ENCODE measurements at places on chromosomes 7 and 10. TPM values are rescaled to one million over a fixed set of nuclear protein-coding genes. Genes with fewer than 3 reads are reported as not detected.

GRCh38 chr10:49689882-49690510 is 10.5 kb downstream of the C10orf53 start:
- no peak for DNase-seq

DNA sequence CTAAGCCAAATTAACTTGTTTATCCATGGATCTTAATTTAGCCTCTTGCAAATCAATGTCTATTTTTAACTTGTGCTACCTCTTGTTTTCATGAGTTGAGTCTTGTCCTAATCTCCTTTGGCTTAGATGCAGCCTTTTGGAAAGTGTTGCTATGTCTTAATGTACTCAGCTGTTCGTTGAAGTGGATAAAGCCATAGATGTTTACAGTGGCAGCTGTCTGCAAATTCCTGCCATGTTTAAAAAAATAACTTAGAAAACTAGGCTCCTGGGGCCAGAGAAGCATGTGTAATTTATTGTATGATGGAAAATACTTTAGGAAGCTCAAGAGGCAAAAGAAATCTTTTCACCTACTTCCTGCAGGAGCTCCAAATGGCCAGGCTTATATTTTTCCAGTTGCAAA is 253.1 kb upstream of the RHOBTB1 start:
- no peak for DNase-seq

DNA sequence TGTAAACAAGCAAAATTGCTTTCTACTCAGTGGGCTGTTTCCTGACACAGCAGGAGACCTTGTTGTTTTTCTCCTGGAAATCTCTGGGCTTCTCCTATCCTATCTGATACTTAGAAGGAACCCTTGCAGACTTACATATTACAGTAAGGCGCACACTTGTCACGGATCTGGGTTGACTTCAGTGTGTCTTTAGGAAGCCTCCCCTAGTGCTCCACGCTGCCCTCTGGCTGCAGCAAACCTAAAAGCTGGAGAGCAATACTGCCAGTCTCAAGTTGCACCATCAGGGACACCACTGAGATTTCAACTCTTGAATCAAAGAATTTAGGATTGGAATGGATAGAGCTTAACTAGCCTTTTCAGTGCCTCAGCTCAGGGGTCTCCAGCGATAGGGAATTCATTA is 495.3 kb downstream of the LRMDA start:
- no peak for DNase-seq

DNA sequence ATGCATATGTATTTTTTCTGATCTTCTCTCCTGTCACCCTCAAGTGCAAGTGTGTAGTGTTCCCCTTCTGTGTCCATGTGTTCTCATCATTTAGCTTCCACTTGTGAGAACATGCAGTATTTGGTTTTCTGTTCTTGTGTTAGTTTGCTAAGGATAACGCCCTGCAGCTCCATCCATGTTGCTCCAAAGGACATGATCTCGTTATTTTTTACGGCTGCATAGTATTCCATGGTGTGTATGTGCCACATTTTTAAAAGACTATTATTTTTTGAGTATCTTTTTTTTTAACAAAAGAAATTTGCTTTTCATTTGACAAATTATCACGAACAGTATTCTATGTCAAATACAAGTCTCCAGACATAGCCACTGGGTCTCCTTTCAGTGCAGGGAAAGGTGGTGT is 110.1 kb upstream of the ZNF746 start:
- no peak for DNase-seq

- DNase-seq, result no peak
Observed at GRCh38 chr10:49160110-49160509, 26.3 kb upstream of the FAM170B start.

GRCh38 chr10:72426986-72427385 is 72.3 kb upstream of the DNAJB12 start:
- no peak for DNase-seq

- no peak for DNase-seq
Observed at GRCh38 chr7:25075459-25075858, 49.6 kb downstream of the CYCS start.

GRCh38 chr7:34175837-34176236 is 270.5 kb downstream of the BMPER start:
- no peak for DNase-seq

DNA sequence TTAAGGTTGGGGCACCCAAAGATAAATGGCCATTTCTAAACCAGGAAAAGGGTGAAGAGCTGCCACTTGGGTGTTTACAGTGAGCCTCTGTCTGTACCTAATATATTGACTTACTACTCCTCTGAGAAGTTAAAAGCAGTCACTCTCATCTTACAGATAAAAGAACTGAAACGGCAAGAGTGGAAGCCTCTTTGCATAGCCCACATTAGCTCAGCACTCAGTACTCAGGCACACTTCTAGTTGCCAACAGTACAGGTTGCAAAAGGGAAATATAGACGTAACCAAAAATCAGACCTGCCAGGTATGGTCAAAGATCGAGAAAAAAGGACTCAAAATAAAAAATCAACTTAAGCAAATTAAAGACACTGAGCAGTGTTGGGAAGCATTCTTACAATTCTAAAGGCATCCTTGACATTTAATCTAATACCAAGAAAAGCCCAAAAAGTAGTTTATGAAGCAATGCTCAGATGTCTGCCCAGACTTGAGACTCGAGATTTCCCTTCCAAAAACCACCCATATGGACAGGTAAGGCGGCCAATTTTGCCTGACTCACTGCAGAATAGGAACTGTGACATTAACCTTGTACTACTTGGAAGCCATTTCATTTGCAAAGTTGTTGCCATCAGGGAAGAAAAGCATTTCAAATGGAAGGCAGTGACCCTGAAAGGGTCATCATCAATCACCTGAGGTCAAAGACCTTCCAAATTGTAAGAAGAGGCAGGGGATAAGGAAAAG is 139.3 kb downstream of the SLC25A13 start:
- no peak for DNase-seq

GRCh38 chr10:123583639-123584418 is 82.3 kb upstream of the GPR26 start:
- DNase-seq, result peak; percentile 94

- no peak for DNase-seq
Observed at GRCh38 chr7:36469236-36469635, 79.6 kb downstream of the ANLN start.

GRCh38 chr7:47031786-47032535 is 550.0 kb downstream of the TNS3 start:
- no peak for DNase-seq

- no peak for DNase-seq
Observed at GRCh38 chr10:14405076-14406065, 74.6 kb upstream of the FRMD4A start.

- no peak for DNase-seq
Observed at GRCh38 chr10:78288663-78289062, 255.0 kb downstream of the RPS24 start.

- no peak for DNase-seq
Observed at GRCh38 chr10:96784253-96784652, 47.8 kb upstream of the LCOR start.

DNA sequence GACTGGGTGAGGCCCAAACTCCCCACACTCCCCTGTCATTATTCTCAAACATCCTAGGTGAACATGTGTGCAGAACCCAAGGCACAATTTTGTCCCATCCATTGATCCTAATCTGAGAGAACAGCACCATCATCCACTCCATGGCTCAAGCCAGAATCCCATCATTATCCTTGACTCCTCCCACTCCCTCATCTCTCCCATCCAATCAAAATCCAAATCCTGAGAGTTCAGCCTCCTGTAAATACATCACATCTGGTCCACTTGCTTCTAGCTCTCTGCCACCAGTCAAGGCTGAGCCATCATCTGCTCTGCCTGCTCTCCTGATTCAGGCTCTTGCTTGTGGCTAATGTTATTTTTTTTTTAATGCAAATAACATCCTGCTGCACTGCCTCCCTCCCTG is 75.9 kb upstream of the SLF2 start:
- DNase-seq, result no peak

- DNase-seq, result no peak
Observed at GRCh38 chr7:118054529-118054928, 129.4 kb upstream of the LSM8 start.

- no peak for DNase-seq
Observed at GRCh38 chr10:76138286-76138685, 706.9 kb downstream of the LRMDA start.

- DNase-seq, result no peak
Observed at GRCh38 chr7:54778696-54779540, 19.9 kb upstream of the SEC61G start.

DNA sequence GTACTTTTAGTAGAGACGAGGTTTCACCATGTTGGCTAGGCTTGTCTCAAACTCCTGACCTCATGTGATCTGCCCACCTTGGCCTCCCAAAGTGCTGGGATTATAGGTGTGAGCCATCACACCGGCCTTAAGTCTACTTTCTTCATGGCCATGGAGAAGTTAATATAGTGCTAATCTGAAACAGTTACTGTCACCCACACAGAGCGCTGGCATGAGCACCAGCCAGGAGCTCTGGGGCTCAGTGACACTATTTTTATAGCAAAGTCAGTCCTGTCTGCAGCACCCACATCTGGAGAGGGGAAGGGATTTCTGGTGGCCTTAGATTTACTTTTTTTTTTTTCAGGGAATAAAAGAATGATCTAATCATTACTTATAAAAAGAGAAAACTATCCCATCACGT is 21.3 kb downstream of the DNAJC12 start:
- DNase-seq, result no peak

GRCh38 chr10:30435073-30435422 is 1.1 kb downstream of the MAP3K8 start:
- DNase-seq, result no peak

DNA sequence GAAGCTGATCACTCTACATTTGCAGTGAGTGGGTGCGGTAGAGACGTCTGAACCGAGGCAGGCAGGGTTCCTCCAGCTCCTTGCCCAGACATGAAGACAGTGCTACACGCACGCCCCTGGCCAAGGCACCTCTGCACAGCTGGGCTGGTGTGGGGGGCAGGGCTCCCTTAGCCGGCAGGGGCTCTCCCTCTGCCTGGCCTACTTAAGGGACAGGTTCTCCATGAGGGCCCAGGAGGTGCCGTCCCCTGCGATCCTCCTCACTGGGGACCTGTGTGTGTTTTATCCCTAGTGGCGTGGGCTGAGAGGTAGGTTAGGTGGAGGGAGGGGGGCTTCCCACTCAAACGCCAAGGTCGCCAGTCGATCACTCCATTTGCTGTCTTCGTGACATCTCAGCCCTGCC is 35.3 kb downstream of the IL15RA start:
- no peak for DNase-seq

DNA sequence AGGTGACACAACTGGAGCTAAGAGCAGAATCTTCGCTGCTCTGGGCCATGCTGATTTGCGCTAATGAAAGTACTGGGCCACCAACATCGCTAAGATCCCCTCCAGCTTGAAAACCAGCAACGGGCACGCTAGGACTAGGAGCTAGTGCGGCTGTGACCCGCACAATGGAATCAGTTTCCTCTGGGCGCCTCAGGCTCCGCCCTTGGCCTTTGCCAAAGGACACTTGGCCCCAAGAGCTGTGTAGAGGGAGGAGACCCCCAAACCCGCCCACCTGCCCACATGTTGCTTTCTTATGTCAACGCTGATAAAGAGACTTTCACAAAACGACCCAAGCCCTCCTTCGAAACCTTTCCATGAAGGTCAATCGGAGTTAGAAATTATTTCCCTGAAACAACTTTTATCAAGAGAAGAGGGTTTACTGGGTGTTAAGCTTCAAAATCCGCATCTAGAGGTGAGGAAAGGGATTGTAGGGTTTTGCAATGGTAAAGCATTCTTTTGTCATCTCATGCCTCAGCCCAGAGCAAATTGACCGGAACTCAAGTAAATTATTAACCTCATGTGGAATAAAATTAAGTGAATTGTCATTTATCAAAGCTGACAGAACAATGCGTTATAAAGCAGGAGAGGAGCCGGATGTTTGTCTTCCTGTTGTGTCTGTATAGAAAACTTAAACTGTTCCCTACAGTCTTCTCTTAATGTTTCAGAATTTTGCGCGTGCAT is 9.4 kb downstream of the ABCB5 start:
- DNase-seq, result no peak

- DNase-seq, result no peak
Observed at GRCh38 chr7:87317691-87318245, 27.7 kb upstream of the CROT start.

GRCh38 chr7:92840316-92840715 is 3.9 kb upstream of the CDK6 start:
- DNase-seq, result no peak

DNA sequence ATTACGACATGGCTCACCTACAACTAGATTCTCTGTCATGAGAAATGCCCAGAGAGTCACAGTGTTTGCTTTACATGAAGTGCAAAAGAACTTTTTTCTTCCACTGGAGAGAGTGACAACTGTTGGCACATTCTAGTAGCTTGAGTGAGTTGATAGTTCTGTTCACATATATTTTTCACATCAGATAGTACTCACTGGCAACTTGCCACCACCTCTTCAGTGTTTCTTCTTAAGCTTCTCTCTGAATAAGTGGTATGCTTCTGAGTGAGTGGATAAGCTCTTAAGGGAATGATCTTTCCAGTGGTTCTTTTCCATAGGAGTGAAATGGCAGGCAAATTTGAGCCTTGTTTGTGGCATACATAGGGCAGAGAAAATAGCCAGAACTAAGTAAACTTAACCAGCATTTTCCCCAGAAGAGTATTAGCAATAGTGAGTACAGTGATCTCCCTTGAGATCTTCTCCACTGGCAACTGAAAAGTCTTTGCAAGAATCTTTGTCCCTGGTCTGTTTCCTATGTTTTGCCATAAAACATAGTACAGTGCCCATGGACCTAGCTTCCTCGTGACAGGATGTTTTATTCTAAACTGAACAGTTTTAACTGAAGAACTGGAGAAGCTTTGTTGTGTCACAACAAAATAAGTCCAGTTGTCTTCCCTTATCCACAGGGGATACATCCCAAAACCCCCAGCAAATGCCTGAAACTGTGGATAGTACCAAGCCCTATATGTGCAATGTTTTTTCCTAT is 125.4 kb upstream of the CDK13 start:
- DNase-seq, result no peak

GRCh38 chr10:24879861-24880260 is 72.5 kb downstream of the PRTFDC1 start:
- DNase-seq, result no peak

Gene GHRHR
- total RNA-seq, result not detected

Gene DRGX
- total RNA-seq, result not detected

Gene SKIDA1
- 1.2 TPM for total RNA-seq

Gene CYP2C19
- not detected for total RNA-seq

Gene HOXA4
- 26.8 TPM for total RNA-seq

Gene VOPP1
- total RNA-seq, result 38.9 TPM

Gene NXPH1
- not detected for total RNA-seq

Gene RAB19
- not detected for total RNA-seq

Gene POM121L12
- not detected for total RNA-seq

Gene SMKR1
- total RNA-seq, result not detected

Gene ACBD7
- not detected for total RNA-seq

Gene AKR1D1
- not detected for total RNA-seq

Gene MMD2
- not detected for total RNA-seq

Gene PMPCB
- 49.8 TPM for total RNA-seq

Gene LEP
- not detected for total RNA-seq

Gene DYDC1
- not detected for total RNA-seq

Gene AGAP6
- total RNA-seq, result 8.4 TPM

Gene SLC13A1
- total RNA-seq, result 0.11 TPM

Measured in esophagus muscularis mucosa (tissue), 4 donors.